Fibroblast of skin of right biceps (primary cell): ENCODE measurements at places on chromosomes 7 and 10.

DNA sequence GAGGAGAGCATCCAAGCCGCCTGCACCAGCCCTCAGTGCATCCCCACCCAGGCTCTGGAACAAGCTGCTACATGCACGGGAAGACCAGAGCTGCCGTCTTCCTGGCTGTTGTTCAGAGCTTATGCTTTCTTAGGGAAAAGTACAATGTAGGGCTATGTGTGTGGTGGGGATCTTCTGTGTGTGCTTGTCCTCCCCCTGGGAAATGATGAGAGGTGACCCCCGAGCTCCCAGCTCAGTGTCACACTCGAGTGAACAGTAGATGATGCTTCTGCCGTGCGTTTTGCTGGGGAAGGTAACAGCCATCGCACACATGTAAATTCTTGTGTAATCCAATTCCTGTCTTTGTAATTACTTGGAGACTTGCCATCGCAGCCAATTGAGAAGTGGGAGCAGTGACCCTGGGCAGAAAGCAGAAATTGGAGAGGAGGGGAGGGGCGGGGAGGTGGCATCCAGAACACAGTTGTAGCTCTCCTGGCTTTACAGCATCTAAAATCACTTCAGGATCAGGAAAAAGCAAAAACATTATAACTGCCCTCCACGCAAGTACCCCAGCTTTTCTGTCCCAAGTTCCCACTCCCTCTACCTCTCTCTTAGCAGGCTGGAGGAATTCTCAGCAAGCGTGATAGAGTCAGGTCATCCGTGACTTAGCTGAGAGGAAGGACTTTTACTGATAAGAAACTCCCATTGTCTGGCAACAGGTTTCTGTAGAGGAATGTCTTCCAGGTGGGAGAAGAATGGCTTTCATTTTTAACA lies 149.6 kb downstream of the TCF7L2 start:
- DNase-seq: peak; percentile 57

DNA sequence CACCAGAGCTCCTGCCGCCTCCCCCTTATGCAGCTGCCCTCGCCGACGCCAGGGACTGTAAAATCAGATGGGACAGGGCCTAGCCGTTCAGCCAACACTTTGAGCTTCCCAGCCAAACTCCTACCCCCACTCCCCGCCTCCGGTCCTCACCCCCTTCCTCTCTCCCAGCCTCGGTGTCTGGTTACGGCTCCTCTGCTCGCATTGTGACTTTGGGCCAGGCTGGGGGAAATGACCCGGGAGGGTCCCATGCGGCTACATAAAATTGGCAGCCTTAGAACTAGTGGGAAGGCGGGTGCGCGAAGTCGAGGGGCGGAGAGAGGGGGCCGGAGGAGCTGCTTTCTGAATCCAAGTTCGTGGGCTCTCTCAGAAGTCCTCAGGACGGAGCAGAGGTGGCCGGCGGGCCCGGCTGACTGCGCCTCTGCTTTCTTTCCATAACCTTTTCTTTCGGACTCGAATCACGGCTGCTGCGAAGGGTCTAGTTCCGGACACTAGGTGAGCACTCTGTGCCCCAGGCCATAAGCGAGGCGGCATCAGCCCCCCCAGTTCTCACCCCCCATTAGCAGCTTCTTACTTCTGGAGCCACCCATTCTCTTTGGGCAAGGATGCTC lies at the start of gene KAZALD1:
Gene KAZALD1 (plus strand): TSS at position 366 of the 608 bp plus-strand sequence. CDS start 604 bp downstream, outside the sequence.
- DNase-seq: peak; percentile 86

DNA sequence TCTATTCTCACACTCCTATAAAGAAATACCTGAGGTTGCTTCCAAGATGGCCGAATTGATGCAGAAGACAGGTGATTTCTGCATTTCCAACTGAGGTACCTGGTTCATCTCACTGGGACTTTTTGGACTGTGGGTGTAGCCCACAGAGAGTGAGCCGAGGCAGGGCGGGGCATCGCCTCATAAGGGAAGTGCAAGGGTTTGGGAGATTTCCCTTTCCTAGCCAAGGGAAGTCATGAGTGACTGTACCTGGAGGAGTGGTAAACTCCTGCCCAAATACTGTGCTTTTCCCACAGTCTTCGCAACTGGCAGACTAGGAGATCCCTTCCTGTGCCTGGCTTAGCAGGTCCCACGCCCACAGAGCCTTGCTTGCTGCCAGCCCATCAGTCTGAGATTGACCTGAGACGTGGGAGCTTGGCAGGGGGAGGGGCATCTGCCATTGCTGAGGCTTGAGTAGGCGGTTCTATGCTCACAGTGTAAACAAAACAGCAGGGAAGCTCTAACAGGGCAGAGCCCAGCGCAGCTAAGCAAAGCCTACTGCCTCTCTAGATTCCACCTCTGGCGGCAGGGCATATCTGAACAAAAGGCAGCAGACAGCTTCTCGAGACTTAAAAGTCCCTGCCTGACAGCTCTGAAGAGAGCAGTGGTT lies 152.2 kb downstream of the ARL4A start:
- no peak for DNase-seq

DNA sequence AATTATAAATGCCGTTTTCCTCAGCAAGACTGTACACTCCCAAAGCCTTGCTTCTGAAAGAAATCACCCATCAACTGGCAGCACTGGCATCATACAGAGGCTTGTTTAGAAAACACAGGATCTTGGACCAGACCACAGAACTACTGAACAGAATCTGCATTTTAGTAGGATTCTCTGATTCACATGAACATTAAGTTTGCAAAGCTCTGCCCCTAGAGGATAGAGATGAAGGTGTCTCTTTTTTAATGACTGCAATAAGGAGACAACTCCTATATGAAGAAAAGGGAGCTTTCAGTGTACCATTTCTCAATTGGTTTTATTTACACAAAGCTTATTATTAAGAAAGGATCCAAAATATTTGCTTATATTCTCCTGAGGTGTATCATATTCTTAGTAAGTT lies 172.7 kb downstream of the AGMO start:
- DNase-seq: no peak

- DNase-seq: no peak
Observed at GRCh38 chr10:60396766-60397165, 7.1 kb upstream of the ANK3 start.

DNA sequence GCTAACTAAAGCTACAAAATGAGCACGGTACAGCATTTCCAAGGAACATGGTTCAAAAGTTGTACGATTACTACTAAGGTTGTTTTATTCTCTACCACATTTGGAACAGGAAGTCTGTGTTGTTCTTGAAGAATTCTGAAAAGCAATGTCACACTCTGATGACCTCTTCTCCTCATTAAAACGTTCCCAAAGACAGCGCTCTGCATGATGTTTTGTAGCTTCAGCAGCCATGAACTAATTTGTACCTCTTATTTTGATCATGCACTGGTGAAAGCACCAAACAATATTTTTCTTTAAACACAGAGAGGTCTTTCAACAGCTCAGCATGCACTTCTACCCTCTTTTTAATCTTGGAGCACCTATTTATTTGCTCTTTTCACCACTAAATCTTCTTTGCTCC lies 75.0 kb upstream of the TES start:
- no peak for DNase-seq

DNA sequence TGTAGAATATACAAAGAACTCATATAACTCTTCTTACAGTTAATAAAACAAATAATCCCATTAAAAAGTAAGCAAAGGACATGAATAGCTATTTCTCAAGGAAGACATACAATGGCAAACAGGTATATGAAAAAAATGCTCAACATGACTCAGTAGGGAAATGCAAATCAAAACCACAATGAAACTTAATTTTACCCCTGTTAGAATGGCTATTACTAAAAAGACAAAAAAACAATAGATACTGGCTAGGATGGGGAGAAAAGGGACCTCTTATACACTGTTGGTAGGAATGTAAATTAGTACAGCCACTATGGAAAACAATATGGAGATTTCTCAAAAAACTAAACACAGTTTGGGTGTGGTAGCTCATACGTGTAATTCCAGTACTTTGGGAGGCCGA lies 37.8 kb downstream of the HERPUD2 start:
- no peak for DNase-seq

GRCh38 chr10:79260811-79261740 lies 86.2 kb upstream of the PPIF start:
- DNase-seq: peak; percentile 61

DNA sequence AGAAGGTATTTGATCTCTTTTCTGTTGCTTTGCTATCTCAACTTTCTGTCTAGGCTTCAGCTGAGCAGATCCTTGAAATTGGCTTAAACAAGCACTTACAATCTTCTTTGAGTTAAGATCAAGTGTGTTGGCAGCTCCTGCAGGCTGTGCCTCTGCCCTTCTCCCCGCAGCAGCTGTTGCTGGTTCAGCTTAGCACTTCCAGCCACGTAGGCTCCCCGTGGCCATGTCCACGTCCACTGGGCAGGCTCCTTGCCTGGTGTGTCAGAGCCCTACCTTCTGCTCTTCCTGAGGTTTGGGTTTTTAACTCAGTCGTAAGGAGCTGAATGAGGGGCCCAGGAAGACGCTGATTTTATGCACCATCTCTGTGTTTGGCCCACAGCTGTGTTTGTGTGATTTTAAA lies 47.2 kb downstream of the CAMK1D start:
- DNase-seq: no peak

DNA sequence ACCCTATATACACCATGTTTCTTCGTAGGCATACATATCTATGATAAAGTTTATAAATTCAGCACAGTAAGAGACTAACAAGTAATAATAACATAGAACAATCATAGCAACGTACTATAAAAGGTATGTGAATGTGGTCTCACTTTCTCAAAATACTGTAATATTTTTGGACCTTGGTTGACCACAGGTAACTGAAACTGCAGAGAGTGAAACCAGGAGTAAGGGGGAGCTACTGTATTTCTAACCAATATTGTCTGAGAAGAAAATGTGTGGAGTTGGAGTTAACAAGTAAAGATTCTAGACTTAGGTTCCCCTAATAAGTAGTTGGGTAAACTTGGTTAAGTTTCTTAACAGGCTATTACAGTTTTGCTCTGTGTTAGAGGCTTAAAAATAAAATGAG lies 72.1 kb downstream of the GNAI1 start:
- DNase-seq: no peak

- peak; percentile 33 for DNase-seq
Observed at GRCh38 chr7:131336956-131337355, 9.3 kb downstream of the MKLN1 start.

DNA sequence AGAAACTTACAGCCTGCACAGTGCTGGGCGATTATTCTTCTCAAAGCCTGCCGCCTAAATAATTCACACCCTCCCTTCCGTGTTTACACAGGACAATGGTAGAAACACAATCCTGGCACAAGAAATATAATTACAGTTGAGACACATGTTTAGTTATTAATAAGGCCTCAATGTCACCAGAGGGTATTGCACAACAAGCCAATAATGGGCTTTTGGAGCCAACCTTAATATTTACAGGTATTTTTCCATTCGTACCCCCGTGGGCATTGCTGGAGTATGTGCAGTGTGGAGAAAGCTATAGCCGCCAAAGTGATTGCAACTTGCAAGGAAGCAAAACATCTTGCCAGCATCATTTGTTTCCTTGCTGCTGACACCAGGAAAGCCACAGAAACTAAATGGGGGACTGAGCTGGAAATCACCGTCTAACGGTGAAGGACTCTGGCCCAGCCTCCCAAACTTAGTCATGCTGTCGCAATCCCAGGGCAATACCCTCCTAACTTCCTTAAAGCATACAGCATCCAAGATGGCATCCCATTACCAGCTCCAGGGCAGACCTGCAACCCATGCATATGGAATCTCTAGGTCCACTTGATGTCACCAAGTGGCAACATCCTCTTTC lies 8.6 kb downstream of the CALN1 start:
- DNase-seq: peak; percentile 6

DNA sequence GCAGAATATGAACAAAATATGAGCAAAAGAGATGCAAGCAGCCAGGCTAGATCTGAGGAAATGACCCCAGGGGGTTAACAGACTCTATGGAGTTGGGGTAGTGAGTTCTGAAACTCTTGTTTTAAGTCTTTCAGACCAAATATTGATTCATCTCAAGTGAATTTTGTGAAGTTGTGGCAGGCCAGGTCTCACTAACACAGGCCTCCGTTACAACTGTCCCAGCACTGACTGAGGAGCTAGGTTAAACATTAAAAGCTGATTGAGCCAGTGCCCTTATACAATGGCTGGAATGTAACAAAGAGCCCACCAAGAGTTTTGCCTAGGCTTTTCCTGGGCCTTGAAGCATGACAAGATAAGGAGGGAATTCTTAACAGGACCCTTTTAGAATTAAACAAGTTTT lies 192.3 kb upstream of the STK17A start:
- no peak for DNase-seq

DNA sequence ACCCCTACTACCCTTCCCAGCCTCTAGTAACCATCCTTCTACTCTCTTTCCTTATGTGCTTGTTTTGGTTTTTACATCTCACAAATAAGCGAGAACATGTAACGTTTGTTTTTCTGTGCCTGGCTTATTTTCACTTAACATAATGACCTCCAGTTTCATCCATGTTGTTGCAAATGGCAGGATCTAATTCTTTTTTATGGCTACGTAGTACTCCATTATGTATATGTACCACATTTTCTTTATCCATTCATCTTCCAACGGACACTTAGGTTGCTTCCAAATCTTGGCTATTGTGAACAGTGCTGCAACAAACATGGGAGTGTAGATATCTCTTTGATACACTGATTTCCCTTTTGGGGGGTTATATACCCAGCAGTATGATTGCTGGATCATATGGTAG lies 33.6 kb upstream of the SLC26A4 start:
- no peak for DNase-seq

- DNase-seq: no peak
Observed at GRCh38 chr10:114077815-114078219, 34.2 kb downstream of the ADRB1 start.

DNA sequence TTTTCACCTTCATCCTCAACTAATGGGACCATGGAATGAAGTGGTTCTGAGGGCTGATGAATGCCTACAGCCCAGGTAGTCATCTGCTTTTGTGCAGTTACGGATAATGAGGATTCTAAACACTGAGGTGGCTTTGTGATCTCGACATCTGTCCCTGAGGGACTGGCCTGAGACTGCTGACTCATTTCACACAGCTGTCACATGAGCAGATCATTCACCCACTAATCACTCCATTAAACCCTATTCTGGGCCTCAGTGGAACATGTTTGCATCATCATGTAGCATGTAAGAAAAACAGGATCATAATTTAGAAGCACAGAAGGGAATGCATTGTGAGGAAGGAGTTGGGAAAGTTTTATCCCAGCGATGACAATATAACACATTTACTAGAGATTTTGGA lies 79.4 kb upstream of the FEZF1 start:
- DNase-seq: no peak

DNA sequence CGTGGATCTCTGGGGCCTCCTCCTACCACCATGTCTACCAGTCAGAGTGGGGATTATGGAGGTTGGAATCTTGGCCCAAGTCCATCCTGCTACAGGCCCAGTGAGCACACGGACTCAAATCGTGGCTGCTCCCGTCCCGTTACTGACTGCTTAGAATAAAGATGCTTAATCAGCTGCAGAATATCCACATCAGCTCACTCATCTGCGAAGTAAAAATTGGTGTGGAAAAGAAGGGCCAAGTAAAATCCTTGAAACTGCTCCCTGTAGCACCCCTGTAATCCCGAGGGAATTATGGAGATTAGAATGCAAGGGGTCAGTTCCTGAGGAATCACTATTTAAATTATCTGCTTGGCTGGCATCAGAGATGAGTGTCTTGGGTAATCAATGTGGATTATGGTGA lies 13.0 kb upstream of the HTR5A start:
- DNase-seq: no peak
